ENCODE measurements at places on chromosomes 2 and 18.

DNA sequence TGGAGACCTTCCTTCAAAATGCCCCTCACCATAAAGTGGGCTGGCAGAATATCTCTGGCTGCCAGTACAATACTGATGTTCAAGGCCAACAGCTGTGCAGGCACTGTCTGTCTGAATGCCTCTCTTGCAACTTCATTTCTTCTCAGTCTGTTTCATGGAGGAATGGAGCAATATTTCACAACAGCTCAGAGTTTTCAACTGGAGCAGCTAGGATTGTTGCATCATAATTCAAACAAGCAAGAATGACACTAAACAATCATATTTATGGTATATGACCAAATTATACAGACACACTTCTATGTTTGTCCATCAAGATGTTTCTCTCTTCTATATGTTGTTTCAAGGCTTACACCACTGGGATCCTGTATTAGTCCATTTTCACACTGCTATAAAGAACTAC is 444.2 kb downstream of the LRATD1 start:
- no peak for DNase-seq

GRCh38 chr18:54023471-54023870 is 201.0 kb downstream of the MBD2 start:
- no peak for DNase-seq

GRCh38 chr2:237130562-237131421 is 45.1 kb downstream of the COPS8 start:
- no peak for DNase-seq

GRCh38 chr2:105237045-105237765 is 4.3 kb upstream of the GPR45 start:
- DNase-seq: peak; percentile 14

DNA sequence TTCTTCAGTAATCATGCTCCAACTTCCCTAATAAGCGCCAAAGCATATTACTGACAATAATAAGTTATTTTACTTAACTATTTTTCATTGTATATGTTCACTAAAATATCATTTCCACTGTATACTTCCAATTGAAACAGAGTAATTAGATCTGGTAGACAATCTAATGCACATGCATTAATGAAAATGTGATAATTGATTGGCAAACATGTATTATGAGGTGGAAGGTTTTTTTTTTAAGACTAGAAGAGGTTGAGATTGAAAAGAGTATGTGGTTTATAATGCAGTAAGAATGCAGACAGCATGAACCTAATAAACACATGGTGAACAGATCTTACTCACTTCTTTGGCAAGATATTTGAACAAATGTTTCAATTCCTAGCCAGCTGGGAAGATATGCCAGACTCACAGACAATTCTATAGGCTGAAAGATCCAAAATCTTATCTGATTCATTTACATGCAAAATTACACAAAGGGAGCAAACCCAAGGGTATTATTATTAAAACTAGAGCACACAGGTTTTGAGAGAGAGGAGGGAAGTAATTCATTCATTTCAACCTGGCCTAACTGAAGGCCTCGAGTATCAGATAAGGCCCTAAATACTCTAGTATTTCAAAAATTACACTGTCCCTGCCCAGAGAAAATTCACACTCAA is 2.8 kb downstream of the NCKAP1 start:
- no peak for DNase-seq

- no peak for DNase-seq
Observed at GRCh38 chr2:29807082-29807481, 114.3 kb downstream of the ALK start.

- no peak for DNase-seq
Observed at GRCh38 chr2:211281430-211282073, 725.2 kb downstream of the CPS1 start.

All from stimulated activated CD4-positive, alpha-beta T cell treated with anti-CD3 and anti-CD28 coated beads, Interleukin-2, amount 100 ng/mL, for 4 hours (primary cell).